ENCODE measurements at places on chromosomes 7 and 10. TPM values are rescaled to one million over a fixed set of nuclear protein-coding genes. Genes with fewer than 3 reads are reported as not detected.

DNA sequence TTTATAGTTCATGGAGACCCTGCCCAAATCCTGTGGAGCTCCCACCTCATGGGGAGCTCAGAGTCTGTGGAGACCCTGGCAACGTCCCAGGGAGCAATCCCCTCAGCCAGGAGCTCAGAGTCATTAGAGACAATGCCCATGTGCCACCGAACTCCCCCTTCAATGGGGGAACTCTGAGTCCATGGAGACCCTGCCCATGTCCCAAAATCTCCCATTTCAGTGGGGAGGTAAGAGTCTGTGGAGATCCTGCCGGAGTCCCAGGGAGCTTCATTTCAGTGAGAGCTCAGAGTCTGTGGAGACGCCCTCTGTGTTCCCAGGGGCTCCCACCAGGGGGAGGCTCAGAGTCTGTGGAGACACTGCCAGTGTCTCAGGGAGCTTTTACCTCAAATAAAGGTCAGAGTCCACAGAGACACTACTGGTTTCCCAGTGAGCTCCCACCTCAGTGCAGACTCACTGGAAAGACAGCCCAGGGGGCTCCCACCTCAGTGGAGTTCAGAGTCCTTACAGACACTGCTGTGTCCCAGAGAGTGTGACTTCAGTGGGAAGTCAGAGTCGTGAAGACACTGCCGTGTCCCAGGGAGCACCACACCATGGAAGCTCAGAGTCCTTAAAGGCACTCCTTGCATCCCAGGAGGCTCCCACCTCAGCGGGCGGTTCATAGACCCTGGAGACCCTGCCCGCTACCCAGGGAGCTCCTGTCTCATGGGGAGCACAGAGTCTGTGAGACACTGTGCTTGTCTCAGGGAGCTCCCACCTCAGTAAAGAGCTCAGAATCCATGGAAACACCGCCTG lies 5.0 kb downstream of the MYO1G start:
- peaks cover 48% of the 10 kb centered on the region for H3K36me3 ChIP-seq
- H3K4me3 ChIP-seq: no peak overlapping the region
- H3K27me3 ChIP-seq: no peaks in the 10 kb centered on the region
- peak overlapping the region; percentile 1 for H3K27ac ChIP-seq
- peaks cover 54% of the 10 kb centered on the region for H3K4me1 ChIP-seq

DNA sequence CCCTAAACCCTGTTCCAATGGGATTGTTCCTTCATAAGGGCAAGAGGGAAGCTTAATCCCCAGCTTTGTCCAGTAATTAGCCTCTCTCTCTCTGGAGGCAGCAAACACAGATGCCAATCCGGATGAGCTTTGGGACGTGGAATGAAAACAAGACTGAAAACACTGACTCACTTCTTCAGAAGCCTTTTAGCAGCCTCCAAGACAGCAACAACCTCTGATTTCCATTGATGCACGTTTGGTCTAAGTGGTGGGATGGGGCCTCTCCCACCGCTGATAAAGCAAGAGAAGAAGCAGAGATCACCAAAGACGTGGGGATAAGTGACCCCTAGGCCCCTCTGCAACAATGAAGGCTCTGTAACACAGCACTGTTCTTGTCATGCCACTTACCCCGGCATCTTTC lies 5.8 kb upstream of the GFRA1 start:
- no peaks in the 10 kb centered on the region for H3K4me1 ChIP-seq
- no peak overlapping the region for H3K4me3 ChIP-seq
- no peaks in the 10 kb centered on the region for H3K36me3 ChIP-seq
- H3K27ac ChIP-seq: no peak overlapping the region
- no peaks in the 10 kb centered on the region for H3K27me3 ChIP-seq

GRCh38 chr10:57336341-57336740 lies 931.4 kb downstream of the IPMK start:
- H3K36me3 ChIP-seq: no peaks in the 10 kb centered on the region
- H3K4me3 ChIP-seq: no peak overlapping the region
- no peak for DNase-seq
- H3K27me3 ChIP-seq: no peaks in the 10 kb centered on the region
- H3K27ac ChIP-seq: no peak overlapping the region

The JCAD gene
- polyA plus RNA-seq: not detected

The SVOPL gene
- polyA plus RNA-seq: not detected

The TRIP6 gene
- polyA plus RNA-seq: 2.0 TPM

The ZDHHC6 gene
- 48.3 TPM for polyA plus RNA-seq

DNA sequence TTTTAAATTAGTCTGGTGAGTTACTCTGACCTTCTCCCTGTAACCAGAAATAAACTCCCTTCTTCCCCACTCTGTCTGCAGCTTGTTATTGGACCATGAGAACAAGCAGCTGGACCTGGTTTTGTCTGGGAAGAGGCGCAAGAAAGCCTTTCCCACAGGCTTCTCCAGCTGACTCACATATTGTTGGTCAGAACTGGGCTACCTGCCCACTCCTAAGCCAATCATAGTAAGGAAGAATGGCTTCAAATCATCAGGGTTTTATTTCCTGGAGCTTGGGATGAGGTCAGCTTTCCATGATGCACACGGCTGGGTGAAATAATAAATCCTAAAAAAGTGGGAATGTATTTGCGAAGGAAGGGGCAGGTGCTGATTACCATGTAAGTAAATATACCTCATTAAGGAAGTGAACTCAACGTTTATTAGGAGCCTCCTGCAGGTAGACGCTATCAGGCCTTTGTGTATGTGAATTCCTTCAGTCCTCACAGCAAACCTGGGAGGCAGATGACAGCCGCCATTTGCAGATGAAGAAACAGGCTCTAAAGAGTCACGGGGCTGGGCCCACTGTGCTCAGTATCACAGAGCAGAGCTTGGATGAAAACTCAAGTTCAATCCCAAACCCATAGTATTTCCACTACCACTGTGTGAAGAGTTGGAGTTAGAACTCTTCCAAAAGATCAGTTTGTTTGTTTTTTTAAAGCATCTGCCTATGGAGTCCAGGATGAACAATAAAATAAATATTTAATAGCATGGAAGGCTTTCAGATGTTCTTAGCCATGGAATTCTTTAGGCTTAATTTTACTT lies 32.8 kb downstream of the IL15RA start:
- no peaks in the 10 kb centered on the region for H3K27me3 ChIP-seq
- DNase-seq: no peak
- no peak overlapping the region for H3K4me3 ChIP-seq

The MRLN gene
- polyA plus RNA-seq: not detected

- no peaks in the 10 kb centered on the region for H3K36me3 ChIP-seq
- no peak for DNase-seq
- no peaks in the 10 kb centered on the region for H3K27me3 ChIP-seq
- H3K4me1 ChIP-seq: peaks cover 4% of the 10 kb centered on the region
- no peak overlapping the region for H3K4me3 ChIP-seq
Observed at GRCh38 chr10:119742947-119743648, 17.2 kb downstream of the INPP5F start.

GRCh38 chr7:22386865-22387264 lies 29.9 kb upstream of the RAPGEF5 start:
- H3K27me3 ChIP-seq: no peaks in the 10 kb centered on the region
- no peak for DNase-seq
- H3K36me3 ChIP-seq: no peaks in the 10 kb centered on the region
- no peak overlapping the region for H3K27ac ChIP-seq
- no peaks in the 10 kb centered on the region for H3K4me1 ChIP-seq

GRCh38 chr10:22583683-22584082 lies 130.7 kb downstream of the PIP4K2A start:
- no peak for DNase-seq
- peaks cover 3% of the 10 kb centered on the region for H3K4me1 ChIP-seq
- H3K4me3 ChIP-seq: no peak overlapping the region
- H3K36me3 ChIP-seq: peaks cover 42% of the 10 kb centered on the region
- no peak overlapping the region for H3K27ac ChIP-seq

- H3K36me3 ChIP-seq: peaks cover 52% of the 10 kb centered on the region
- no peak for DNase-seq
- H3K27me3 ChIP-seq: no peaks in the 10 kb centered on the region
Observed at GRCh38 chr7:98996150-98996552, 117.8 kb downstream of the TRRAP start.

The PDK4 gene
- polyA plus RNA-seq: not detected

- no peak for DNase-seq
- no peaks in the 10 kb centered on the region for H3K27me3 ChIP-seq
- H3K4me3 ChIP-seq: no peak overlapping the region
- H3K27ac ChIP-seq: no peak overlapping the region
- no peaks in the 10 kb centered on the region for H3K4me1 ChIP-seq
Observed at GRCh38 chr7:155270861-155271260, 26.8 kb upstream of the INSIG1 start.

The PDIA4 gene
- 113 TPM for polyA plus RNA-seq

DNA sequence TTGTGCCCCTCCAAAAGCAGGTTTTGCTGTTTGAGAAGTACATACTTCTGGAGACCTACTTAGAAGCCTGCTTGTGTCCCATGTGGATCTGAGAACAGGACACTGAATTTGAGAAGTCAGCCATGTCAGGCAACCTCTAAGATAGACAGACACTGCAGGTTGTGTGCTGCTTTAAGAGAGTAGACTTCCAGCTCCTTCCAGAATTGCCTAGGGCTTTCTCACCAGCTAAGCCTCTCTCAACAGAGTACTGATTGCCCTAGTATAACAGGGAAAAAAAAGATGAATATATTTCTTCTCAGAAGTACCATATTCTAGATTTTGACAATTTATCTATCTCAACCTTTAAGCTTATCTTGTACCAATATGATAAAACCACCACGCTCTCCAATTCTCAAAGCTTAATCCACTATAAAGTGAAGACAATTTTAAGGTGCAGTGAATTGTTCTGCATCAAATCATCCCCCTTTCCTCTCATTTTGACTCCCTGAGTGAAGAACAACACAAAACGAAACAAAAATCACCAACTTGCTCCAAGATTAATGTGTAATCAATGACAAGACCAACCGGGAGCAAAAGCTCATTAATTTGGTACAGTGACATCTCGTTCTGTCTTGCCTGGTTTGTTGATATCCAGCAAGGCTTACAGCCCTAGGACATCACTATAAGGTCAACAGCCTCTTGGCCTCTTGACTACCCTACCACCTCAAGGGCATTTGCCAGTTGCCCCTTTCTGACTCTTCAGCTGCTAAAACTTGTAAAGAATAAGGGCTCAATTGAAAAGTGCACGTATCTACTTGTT lies 214.6 kb downstream of the SORCS1 start:
- no peaks in the 10 kb centered on the region for H3K27me3 ChIP-seq
- no peaks in the 10 kb centered on the region for H3K4me1 ChIP-seq
- H3K36me3 ChIP-seq: no peaks in the 10 kb centered on the region
- no peak for DNase-seq
- H3K27ac ChIP-seq: no peak overlapping the region

The CDK14 gene
- 0.05 TPM for polyA plus RNA-seq

DNA sequence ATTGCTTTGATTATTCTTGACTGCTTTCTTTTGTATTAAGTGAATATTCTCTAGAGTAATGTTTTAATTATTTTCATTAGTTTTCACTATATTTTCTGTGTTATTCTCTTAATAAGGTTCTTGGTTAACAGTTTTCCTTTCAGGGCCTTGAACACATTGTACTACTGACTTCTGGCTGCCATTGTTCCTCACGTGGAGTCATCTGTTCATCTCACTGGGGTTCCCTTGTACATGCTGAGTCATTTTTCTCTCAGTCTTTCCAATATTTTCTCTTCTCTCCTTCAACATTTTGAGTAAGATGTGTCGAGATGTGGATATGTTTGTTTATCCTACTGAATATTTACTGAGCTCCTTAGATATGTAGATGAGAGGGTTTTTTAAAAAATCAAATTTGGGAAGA lies 400.7 kb downstream of the TCERG1L start:
- no peak overlapping the region for H3K4me3 ChIP-seq
- H3K36me3 ChIP-seq: no peaks in the 10 kb centered on the region
- H3K27me3 ChIP-seq: no peaks in the 10 kb centered on the region
- no peaks in the 10 kb centered on the region for H3K4me1 ChIP-seq

DNA sequence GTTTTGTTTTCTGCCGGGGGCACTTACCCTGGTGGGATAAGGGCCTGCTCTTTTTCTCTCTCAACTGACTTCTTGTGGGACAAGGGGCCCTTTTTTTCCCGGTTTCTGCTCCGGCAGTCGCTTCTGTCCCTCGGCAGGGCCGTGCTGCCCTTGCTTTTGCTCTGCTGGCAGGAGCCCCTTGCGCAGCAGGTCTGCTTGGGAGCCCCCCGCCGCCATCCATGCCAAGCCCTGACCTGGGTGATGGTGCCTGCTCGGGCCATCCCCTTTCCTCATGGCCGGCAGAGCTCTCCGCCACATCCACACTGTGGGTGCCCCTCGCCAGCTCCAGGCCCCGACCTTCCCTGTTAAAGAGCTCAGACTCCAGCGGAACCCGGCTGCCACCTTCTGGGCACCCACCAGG lies 47.0 kb upstream of the ZNF32 start:
- H3K36me3 ChIP-seq: no peaks in the 10 kb centered on the region
- DNase-seq: no peak
- H3K27ac ChIP-seq: no peak overlapping the region
- no peak overlapping the region for H3K4me3 ChIP-seq
- no peaks in the 10 kb centered on the region for H3K27me3 ChIP-seq

The EPO gene
- not detected for polyA plus RNA-seq

DNA sequence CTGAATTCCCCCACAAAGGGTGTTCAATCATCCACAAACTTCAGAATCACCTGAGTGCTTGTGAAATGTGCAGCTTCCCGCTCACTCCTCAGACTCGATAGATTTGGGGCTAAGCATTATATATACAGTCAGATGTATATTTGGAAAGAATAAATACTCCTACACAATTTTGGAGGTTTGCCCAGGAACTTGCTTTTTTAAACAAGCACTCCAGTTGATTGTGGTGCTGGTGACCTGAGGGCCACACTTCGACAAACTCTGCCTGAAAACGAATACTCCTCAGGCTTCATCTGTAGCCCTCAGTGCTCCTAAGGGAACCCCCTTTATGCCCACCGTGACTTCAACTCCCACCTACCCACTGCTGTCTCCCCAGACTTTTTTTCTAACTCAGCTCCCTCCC lies 211.6 kb downstream of the INHBA start:
- H3K4me1 ChIP-seq: no peaks in the 10 kb centered on the region
- no peak overlapping the region for H3K27ac ChIP-seq
- DNase-seq: no peak
- H3K27me3 ChIP-seq: no peaks in the 10 kb centered on the region
- H3K4me3 ChIP-seq: no peak overlapping the region

- no peak overlapping the region for H3K27ac ChIP-seq
- no peaks in the 10 kb centered on the region for H3K4me1 ChIP-seq
- H3K36me3 ChIP-seq: no peaks in the 10 kb centered on the region
- DNase-seq: no peak
- no peaks in the 10 kb centered on the region for H3K27me3 ChIP-seq
Observed at GRCh38 chr10:1524540-1524939, 212.8 kb downstream of the ADARB2 start.

The MYPN gene
- polyA plus RNA-seq: not detected

The ZNF503 gene
- not detected for polyA plus RNA-seq

GRCh38 chr7:106134241-106134640 lies 22.1 kb upstream of the SYPL1 start:
- H3K4me3 ChIP-seq: no peak overlapping the region
- no peaks in the 10 kb centered on the region for H3K4me1 ChIP-seq
- no peaks in the 10 kb centered on the region for H3K27me3 ChIP-seq
- H3K36me3 ChIP-seq: no peaks in the 10 kb centered on the region
- no peak for DNase-seq

- no peaks in the 10 kb centered on the region for H3K27me3 ChIP-seq
- H3K36me3 ChIP-seq: peaks cover 11% of the 10 kb centered on the region
- H3K4me3 ChIP-seq: no peak overlapping the region
- H3K4me1 ChIP-seq: no peaks in the 10 kb centered on the region
- DNase-seq: no peak
Observed at GRCh38 chr10:125811251-125811650, 11.8 kb downstream of the UROS start.
